ENCODE measurements at places on chromosomes 5 and 9.

DNA sequence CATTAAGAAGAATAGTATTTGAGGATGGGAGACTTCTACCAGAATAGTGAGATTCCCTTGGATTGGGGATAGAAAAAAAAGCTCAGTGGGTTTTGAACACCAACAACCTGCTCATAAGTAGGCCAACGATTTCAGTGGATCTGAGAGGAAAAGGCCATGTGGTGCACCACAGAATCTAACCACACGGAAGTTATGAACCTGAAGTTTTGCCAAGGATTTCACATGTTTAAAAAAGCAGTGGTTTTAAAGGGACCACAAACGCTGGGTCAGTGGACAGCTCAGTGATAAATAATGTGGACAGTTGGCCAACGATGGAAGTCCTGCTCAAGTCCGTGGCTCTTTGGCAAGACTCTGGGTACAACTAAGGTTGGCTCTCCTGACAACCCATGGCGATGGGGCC, 107.2 kb upstream of the TXNDC8 start:
- no peak for DNase-seq

- no peak for DNase-seq
Measured at GRCh38 chr9:33908114-33908513, 91.2 kb downstream of the UBE2R2 start.

- no peak for DNase-seq
Measured at GRCh38 chr5:155343468-155343867, 329.9 kb downstream of the KIF4B start.

- DNase-seq, result peak; percentile 74
Measured at GRCh38 chr9:4740638-4741364, at the start of gene AK3. Gene AK3, minus strand, starts transcription at chr9:4741202. Its CDS starts 115 bp downstream, at chr9:4741087.

DNA sequence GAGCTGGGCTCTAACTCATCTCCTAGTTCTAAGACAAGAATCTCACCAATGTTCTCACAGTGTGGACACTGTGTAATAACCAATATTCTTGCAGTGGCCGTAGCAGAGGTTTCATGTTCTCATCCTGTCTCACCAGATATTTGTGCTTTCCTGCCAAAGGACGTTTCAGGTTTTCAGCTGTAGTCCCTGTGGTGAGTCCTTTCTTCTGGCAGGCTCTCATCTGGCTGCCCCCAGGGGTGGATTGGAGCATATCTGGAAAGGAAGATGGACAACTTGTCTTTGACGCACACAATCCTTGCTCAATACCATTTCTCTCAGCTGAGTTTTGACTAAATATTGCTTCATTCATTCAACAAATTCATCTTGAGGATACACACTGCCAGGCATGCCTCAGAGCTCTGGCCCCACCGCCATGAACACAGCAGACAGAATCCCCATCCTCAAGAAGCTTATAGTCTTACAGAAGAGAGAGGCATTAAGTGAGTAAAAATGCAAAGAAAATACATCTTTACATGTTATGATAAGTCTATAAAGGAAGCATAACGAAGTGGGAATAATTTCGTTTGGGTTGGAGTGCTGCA, 33.8 kb upstream of the NEURL1B start:
- no peak for DNase-seq

DNA sequence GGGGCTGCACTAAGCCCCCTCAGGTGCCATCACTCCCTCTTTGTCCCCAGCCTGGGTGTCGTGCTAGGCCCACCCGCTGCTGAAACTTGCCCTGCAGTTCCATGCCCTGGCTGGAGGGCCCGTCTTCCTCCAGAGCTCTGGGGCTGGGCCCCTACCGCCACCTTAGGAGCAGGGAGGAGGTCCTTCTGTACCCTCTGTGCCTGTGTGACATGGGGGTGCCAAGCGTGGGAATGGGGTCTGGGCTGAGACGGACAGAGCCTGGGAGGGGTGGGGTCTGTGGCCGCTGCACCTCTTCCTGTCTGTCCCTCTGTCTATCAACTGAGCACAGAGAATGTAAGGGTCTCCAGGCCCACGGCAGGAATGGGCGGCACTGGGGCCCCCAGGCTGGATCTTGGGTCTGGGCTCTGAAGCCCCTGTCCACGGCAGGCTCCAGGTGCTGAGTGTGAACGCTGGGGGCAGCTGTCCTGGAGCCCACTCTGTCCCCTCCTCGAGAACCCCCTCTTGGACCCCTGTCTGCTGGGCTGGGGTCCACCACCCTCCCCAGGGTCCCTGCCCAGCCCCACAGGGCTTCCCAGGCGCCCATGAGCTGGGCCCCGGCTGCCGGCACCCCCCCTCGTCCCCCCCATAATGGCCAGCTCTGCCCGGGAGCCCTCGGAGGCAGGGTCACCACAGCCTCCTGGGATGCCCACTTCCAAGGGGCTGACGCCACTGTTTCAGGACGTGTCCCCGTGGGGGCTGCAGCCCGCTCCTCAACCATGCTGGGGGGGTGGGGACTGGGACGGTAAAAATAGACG, 15.8 kb upstream of the NRARP start:
- DNase-seq, result no peak

DNA sequence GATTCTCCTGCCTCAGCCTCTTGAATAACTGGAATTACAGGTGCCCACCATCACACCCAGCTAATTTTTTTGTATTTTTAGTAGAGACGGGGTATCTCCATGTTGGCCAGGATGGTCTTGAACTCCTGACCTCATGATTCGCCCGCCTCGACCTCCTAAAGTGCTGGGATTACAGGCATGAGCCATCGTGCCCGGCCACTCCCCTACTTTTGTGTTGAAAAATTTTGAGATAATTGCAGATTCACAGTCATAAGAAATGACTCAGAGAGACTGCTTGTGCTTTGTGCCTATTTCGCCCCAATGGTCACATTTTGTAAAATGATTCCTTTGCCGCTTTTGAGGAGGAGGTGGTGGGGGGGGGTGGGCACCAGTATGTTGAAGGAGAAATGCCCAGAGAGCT, 48.1 kb upstream of the SH3PXD2B start:
- no peak for DNase-seq

DNA sequence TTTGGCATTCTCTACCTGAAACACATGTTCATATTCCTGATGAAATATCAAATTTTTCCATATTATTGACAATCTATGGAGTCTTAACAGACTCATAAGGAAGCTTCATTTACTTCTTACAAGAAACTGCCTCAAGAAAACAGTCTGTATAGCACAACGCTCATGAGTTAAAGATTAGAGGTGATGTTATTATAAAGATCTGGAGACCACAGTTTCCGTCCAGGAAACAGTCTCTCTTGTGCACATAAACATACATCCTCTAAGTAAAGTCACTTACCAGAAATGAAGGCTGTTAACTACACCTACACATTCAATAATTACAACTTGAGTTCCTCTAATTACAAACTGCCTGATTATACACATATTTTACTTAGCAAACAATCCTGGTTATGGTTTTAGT, 86.9 kb downstream of the RAPGEF6 start:
- DNase-seq, result no peak

DNA sequence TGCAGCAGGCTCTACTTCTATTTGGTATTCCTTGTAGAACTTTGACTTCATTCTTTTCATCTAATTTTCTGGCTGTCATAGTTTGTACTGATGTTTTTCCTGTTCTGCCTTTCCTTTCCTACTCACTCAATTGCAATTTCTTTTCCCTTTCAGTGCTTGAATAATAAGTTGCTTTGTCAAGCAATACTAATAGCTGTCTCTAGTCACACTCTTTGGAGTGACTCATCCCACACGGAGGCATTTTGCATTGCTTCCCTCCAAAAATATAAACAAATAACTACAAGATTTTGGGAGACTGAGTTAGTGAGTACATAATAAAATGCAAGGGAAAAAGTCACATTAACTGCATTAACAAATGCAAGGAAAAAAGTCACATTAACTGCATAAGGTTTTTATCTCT, 465.9 kb downstream of the CDH9 start:
- DNase-seq, result no peak

- no peak for DNase-seq
Measured at GRCh38 chr9:26975728-26976707, 19.8 kb downstream of the IFT74 start.

- no peak for DNase-seq
Measured at GRCh38 chr9:104075801-104076753, 18.0 kb upstream of the SMC2 start.

GRCh38 chr9:91378695-91379127, 17.0 kb upstream of the AUH start:
- DNase-seq, result no peak

DNA sequence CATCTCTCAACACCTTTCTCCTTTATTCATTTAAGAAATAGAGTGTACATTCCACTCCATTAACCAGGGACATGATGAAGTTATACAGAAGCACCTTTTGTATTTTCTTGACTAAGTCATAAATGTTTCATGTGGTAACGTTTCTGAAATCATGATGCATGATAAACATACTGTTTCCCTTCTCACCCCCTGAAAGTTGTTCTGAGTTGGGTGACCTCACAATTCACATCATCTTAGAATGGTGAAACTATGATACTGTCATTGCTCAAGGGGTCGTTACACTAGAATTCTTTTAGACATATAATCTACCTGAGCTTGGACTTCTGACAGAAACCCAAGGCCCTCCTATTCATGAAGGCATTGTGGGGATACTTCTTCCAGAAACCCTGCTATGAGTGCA, 37.8 kb upstream of the MIER3 start:
- DNase-seq, result no peak

- DNase-seq, result no peak
Measured at GRCh38 chr9:126025991-126026390, 278.8 kb downstream of the PBX3 start.

GRCh38 chr9:89376741-89377351, 58.5 kb downstream of the SECISBP2 start:
- no peak for DNase-seq

DNA sequence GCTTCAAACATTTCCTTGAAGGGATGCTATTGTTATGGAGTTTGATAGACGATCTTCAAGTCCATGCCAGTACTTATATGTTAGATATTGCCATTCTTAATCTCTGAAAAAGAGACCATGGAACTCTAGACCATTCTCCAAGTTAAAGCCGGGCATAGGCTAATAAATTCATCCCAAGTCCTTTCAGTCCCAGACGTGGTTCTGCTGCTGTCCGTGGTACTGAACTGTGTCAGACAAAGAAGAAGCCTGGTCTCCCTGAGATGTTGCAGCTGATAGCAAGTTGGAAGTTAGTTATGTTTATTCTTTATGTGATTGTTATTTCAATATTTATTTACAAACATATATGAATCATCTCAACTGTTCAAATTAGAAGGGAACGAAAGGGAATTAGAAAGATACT, 158.7 kb downstream of the NMUR2 start:
- no peak for DNase-seq

GRCh38 chr9:19085295-19085694, 17.4 kb downstream of the HAUS6 start:
- no peak for DNase-seq

- no peak for DNase-seq
Measured at GRCh38 chr5:74950836-74951515, 84.8 kb upstream of the FAM169A start.

GRCh38 chr9:90433398-90433941, 209.2 kb downstream of the DIRAS2 start:
- no peak for DNase-seq

GRCh38 chr9:89234205-89235067, 55.8 kb upstream of the SHC3 start:
- no peak for DNase-seq

DNA sequence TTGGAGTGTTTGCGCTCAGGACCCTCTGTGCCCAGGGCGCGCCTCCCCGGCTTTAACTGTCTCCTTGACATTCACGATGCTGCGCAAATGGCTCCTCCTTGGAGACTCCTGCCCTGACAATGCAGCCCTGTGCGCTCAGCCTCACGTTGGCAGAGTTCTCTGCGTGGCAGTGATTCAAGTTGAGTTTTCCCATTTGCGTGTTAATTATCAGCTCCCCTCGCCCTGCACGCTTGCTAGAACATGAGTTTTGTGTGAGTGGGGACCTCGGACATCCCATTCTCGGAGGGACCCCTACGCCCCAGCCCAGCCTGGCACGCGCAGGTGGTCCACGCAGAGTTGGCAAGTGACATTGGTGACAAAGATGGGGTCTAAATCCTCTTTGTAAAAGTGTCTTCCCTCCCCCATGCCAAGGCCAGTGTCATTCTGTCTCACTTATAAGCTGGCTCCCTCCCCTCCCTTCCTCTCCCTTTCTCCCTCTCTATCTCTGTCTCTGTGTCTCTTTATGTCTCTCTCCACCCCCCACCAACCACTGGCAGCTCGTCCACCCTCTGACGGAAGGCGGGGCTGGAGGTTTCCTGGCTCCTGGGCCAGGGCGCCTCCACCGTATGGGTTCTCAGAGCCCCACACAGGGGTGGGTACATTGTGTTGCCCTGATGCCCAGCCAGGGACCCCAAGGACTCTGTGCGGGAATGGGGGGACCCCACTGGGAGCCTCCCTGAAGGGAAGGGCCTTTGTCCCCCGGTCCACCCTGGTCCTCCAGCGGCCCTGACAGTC, 169.3 kb downstream of the OLFM1 start:
- DNase-seq, result no peak

- DNase-seq, result no peak
Measured at GRCh38 chr5:146813346-146814157, 65.0 kb downstream of the PPP2R2B start.

- DNase-seq, result no peak
Measured at GRCh38 chr5:134460551-134460950, 48.9 kb upstream of the CDKN2AIPNL start.

GRCh38 chr5:11047030-11047429, 286.0 kb upstream of the DAP start:
- DNase-seq, result no peak

- no peak for DNase-seq
Measured at GRCh38 chr9:112599732-112600131, 113.1 kb downstream of the KIAA1958 start.

- no peak for DNase-seq
Measured at GRCh38 chr9:134682026-134682425, 40.4 kb downstream of the COL5A1 start.

DNA sequence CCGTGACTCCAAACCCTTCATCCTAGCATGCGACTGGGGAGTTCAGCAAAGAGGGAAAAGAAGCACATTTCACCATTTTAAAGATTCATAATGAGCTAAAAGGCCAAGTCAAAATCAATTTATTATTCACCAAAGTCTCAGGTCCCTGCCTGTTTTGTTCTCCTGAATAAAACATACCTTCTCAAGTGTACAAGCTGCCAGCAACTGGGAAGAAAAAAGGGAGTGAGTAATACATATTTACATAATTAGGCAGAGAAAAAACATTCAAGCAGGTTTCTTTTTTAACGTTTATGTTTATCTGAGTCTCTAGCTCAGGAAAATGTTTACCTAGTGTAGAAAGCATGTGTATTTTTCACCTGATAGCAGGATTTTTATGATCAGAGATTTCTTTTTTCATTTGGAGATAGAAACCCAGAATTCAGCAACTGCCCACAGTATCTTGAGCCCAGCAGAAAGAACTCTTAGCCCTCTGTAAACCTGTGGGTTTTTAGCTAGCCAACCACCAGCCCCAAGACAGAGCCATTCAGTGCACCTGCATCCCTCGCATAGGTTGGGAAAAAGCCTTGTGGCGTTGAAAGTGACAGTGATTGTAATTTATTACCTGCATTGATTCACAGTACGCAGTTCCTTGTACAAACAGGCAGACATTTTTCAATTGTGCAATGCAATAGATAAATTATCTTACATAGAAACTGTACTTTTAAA, 117.9 kb upstream of the GRIA1 start:
- no peak for DNase-seq
